Tongue (tissue), 3 donors: ENCODE measurements at places on chromosomes 5 and 9. TPM values are rescaled to one million over a fixed set of nuclear protein-coding genes. Genes with fewer than 3 reads are reported as not detected.

The OR1Q1 gene
- not detected for total RNA-seq

The BTNL9 gene
- total RNA-seq = 5.8 TPM

The ZNF883 gene
- total RNA-seq = 3.8 TPM

The FAM78A gene
- total RNA-seq = 16.7 TPM

The SOX30 gene
- 0.10 TPM for total RNA-seq

The PRXL2C gene
- 23.1 TPM for total RNA-seq

The PCDHB11 gene
- 5.9 TPM for total RNA-seq

The CNTNAP3B gene
- total RNA-seq = 14.0 TPM

The ARHGEF39 gene
- 1.0 TPM for total RNA-seq

The STPG3 gene
- not detected for total RNA-seq

The TRPM3 gene
- total RNA-seq = 0.72 TPM

The MAPK9 gene
- total RNA-seq = 32.5 TPM

The ARHGAP26 gene
- total RNA-seq = 36.7 TPM

The WDR31 gene
- 3.7 TPM for total RNA-seq

The EIF4E1B gene
- not detected for total RNA-seq

The ACOT12 gene
- total RNA-seq = not detected

The PLPP6 gene
- 5.5 TPM for total RNA-seq

The TXNDC8 gene
- not detected for total RNA-seq

The ADAMTSL1 gene
- total RNA-seq = 22.4 TPM

The ZDHHC11B gene
- total RNA-seq = 5.3 TPM

The TMEM252 gene
- not detected for total RNA-seq

The GPR151 gene
- total RNA-seq = not detected

The PCDHAC1 gene
- 0.41 TPM for total RNA-seq

The FBXW2 gene
- total RNA-seq = 48.5 TPM

The NDST1 gene
- total RNA-seq = 91.4 TPM

The PCDHB12 gene
- 4.8 TPM for total RNA-seq

The FCN2 gene
- not detected for total RNA-seq

The OSTF1 gene
- total RNA-seq = 17.8 TPM
